ENCODE measurements at places on chromosomes 5 and 9. TPM values are rescaled to one million over a fixed set of nuclear protein-coding genes. Genes with fewer than 3 reads are reported as not detected.

DNA sequence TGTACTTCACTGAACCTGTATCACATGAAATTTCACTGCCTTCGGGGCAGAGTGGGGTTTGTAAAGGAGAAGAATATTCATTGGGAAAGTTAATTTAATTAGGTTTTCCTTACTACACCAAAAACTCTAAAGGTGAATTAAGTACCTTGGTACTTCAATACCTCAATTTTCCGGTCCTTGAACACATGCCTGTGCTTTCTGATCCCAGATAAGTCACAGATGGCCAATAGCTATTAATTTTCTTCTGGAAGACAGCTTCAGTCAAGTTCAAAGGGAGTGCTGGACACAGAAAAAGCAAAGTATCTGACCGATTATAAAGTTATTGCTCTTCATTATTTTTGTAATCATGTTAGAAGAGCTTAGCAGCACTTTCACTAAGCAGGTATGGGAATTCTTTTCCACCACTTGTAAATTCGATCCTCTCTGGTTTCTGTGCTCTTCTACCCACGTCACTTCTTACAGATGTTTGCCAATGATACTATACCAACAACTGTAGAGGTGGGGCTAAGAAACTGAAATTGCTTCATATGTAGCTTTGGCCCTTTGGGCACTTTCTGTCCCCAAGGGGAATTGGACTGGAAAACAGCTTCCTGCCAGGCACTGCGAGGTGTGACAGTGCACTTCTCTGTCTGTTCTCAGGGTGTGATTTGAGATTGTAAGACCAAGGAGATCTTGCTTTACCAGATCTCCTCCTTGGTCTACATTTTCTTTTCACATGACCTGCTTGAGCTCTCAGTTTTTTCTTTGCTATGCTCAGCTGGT lies 164.0 kb downstream of the CCDC192 start:
- no peaks in the 10 kb centered on the region for H3K4me1 ChIP-seq
- H3K4me3 ChIP-seq = no peak overlapping the region
- H3K27me3 ChIP-seq = no peaks in the 10 kb centered on the region
- no peak for DNase-seq
- H3K36me3 ChIP-seq = no peaks in the 10 kb centered on the region

The DAB2IP gene
- 41.4 TPM for total RNA-seq

DNA sequence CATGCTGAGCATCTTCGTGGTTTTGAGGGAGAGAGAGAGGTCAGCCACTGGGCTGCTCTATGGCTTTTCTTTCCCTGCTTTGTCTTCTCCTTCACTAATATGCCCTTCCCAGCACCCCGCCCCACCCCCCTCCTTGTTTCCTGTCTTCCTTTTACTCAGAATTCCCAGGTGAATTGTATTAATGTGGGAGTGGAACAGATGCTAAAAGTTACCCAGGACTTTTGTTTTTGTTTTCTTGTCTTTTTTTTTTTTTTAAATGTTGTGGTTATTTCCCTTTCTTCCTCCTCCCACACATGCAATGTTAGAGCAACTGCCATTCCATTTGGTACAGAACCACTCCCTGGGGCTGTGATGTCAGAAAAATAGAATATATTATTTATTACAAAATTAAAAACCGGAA lies 442.7 kb upstream of the CD180 start:
- no peaks in the 10 kb centered on the region for H3K4me1 ChIP-seq
- no peak overlapping the region for H3K27ac ChIP-seq
- no peak overlapping the region for H3K4me3 ChIP-seq
- H3K27me3 ChIP-seq = no peaks in the 10 kb centered on the region
- H3K36me3 ChIP-seq = no peaks in the 10 kb centered on the region

DNA sequence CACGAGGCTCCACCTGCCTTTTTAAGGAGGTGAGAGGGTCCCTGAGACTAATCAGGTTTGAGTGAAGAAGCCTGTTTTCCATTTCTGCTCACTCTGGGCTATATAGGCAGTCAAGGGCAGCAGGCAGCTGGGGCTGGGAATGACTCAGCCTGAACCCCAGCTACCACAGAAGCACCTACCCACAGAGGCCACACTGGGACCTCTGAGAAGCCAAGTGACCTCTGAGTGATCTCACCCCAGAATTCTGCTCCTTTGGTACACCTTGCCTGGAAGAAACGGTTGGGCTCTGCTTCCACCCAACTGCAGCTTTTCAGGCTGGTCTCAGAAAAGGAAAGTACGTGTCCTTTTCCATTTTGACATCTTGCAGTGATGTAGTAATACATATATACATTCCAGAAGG lies 6.8 kb downstream of the FAM219A start:
- no peak for DNase-seq
- H3K4me1 ChIP-seq = peaks cover 2% of the 10 kb centered on the region
- no peak overlapping the region for H3K4me3 ChIP-seq
- no peaks in the 10 kb centered on the region for H3K36me3 ChIP-seq
- H3K27me3 ChIP-seq = no peaks in the 10 kb centered on the region
- no peak overlapping the region for H3K27ac ChIP-seq

DNA sequence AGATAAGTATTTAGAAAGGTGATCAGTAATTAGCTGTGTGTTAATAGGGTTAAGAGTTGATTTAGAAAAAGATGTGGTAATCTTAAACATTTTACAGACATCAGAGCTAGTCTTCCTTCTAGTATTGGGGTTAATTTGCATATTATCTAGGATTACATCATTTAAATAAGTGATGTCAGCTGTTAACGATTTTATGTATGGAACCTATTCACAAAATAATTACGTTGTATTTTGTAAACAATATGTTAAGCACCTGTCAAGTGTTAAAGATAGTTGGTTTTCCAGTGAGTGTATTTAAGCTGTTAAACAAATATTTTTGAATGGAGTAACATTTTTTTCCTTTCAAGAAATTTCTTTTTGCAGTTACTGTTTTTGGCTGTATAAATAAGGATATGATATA lies 2.2 kb downstream of the DCP2 start:
- peak overlapping the region; percentile 97 for H3K4me3 ChIP-seq
- H3K4me1 ChIP-seq = peaks cover 12% of the 10 kb centered on the region
- no peaks in the 10 kb centered on the region for H3K27me3 ChIP-seq

DNA sequence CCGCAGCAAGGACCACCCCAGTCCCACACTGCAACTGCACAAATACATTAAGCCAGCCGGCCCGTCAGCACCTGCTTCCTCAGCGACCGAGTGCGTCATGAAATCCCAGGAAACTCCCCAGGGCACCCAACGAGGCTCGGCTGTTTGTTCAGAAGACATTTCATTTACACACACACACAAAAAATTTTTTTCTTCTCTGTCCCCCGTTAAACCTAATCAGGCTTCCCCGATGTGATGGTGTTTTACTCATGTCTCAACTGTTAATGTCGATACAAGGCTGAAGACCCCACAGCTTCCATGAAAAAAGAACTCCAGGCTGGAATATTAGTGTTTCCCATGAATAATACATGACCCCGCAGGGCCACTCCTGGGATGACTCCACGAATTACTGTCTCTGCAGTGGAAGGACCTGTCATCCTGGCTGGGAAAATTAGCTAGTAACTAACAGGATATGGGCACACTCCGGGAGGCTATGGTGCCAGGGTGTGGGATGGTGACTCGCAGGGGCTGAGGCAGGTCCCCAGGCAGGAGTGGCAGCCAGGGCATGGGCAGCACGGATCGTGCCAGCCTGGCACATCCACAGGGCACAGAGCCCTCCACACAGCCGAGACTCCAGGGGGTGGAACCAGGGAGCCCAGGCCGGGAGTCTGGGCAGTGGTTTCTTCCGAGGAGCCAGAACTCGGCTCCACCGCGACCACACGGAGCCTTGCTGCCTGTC lies 102.4 kb downstream of the VAV2 start:
- H3K4me1 ChIP-seq = peaks cover 50% of the 10 kb centered on the region
- H3K27ac ChIP-seq = no peak overlapping the region
- H3K27me3 ChIP-seq = no peaks in the 10 kb centered on the region

DNA sequence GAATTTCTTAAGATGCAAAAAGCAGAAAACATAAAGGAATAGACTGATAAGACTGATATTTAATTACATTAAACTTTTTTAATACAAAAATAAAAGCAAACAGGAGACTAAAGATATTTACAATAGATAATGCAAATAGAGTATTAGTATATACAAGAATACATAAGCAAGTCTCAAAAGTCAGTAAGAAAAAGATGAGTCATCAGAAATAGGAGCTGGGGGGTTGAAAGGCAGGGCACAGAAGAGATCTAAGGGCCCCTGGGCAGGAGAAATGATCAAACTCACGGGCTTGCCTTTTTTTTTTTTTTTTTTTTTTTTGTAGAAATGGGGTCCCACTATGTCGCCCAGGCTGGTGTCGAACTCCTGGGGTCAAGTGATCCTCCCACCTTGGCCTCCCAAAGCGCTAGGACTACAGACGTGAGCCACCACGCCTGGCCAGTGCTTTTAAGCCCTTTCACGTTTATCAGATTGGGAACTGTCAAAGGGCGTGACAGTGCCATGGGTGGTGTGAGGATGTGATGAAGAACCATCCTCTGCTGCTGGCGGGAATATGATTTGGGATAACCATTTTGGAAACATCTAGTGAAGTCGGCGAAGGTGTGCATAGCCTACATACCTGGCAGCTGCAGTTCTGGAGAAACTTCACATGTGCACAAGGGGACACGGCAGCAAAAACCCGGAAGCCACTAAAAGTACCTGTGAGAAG lies 126.1 kb downstream of the CACNA1B start:
- DNase-seq = no peak
- H3K27ac ChIP-seq = no peak overlapping the region
- no peaks in the 10 kb centered on the region for H3K27me3 ChIP-seq
- H3K36me3 ChIP-seq = no peaks in the 10 kb centered on the region
- H3K4me3 ChIP-seq = no peak overlapping the region
- no peaks in the 10 kb centered on the region for H3K4me1 ChIP-seq

GRCh38 chr9:125608489-125609224 lies 98.4 kb downstream of the MAPKAP1 start:
- H3K4me3 ChIP-seq = no peak overlapping the region
- no peaks in the 10 kb centered on the region for H3K27me3 ChIP-seq
- no peak for DNase-seq
- no peaks in the 10 kb centered on the region for H3K36me3 ChIP-seq
- no peaks in the 10 kb centered on the region for H3K4me1 ChIP-seq

DNA sequence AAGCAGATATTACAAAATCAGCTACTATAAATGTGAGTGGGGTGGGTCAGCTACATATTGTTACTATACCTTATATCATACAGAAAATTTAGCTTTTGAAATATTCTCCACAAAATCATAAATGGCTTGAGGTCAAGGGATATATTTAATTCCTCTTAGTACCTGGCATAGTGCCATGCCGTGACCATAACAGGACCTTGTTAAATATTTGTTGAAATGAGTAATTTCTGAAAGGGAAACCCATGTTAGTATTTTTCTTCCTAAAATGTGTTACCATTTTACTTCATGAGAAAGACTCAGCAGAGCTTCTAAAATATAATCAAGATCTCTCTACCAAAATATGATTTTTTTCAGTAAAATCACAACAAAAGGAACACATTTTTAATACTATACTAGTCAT lies 14.8 kb downstream of the ATP10B start:
- no peaks in the 10 kb centered on the region for H3K36me3 ChIP-seq
- no peak overlapping the region for H3K4me3 ChIP-seq
- H3K27me3 ChIP-seq = no peaks in the 10 kb centered on the region

DNA sequence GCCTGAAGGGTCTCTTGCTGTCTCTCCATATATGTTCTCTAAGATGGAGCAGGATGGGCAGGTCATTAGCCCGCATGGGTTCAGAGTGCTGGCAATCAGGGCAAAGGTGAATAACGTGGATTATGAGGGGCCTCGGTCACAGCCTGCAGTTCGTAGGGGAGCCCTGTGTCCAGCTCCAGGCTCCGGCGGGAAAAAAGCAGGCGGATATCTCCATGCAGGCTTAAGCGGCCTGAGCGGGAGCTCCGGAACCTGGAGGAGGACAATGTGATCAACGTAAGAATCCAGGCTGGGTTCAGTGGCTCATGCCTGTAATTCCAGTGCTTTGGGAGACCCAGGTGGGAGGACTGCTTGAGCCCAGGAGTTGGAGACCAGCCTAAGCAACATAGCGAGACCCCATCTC lies 2.2 kb upstream of the STOML2 start:
- H3K27ac ChIP-seq = no peak overlapping the region
- no peak overlapping the region for H3K4me3 ChIP-seq
- no peaks in the 10 kb centered on the region for H3K27me3 ChIP-seq
- no peaks in the 10 kb centered on the region for H3K4me1 ChIP-seq
- H3K36me3 ChIP-seq = peaks cover 15% of the 10 kb centered on the region

DNA sequence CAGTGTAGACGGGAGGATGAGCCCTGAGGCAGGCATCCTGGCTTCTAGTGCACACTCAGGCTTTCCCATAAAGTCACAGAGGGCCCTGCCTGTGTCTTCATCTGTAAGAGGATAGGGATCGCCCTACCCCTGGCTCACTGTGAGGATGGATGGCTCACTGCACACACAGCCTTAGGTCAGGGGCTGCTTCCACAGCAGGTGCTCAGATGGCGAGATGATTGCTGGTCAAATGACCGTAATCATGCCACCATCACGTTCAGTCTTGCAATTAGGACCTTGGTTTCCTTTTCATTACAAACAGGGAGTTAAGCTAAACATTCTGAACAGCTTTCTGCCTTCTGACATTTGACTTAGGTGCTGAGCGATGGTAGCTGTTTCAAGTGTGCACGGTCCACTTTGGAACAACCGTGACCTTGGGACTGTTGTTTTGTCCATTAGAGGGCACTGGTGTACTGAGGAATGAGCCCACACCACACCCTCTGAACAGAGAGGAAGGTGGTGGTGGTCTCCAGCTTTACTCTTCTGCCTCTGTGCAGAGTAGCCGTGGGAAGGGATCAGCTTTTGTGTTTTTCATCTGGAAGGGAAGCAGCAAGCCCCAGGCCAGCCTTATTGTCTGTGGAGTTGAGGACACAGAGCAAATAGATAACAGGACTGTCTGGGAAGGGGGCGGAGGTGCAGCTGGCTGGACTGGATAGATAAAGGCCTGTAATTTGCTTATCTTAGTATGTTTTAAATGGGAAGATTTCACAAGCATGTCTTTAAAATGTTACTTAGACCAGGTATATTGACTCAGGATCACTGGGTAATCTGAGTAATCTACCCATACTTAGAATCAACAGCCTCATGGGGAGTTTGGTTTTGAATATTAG lies 183.1 kb downstream of the TRIO start:
- H3K27me3 ChIP-seq = no peaks in the 10 kb centered on the region
- no peak overlapping the region for H3K4me3 ChIP-seq
- H3K27ac ChIP-seq = no peak overlapping the region
- no peaks in the 10 kb centered on the region for H3K36me3 ChIP-seq
- H3K4me1 ChIP-seq = no peaks in the 10 kb centered on the region

- H3K4me1 ChIP-seq = peaks cover 23% of the 10 kb centered on the region
- no peaks in the 10 kb centered on the region for H3K36me3 ChIP-seq
- no peaks in the 10 kb centered on the region for H3K27me3 ChIP-seq
Measured at GRCh38 chr5:107812570-107813141, 141.9 kb upstream of the EFNA5 start.

The FCN2 gene
- not detected for total RNA-seq

DNA sequence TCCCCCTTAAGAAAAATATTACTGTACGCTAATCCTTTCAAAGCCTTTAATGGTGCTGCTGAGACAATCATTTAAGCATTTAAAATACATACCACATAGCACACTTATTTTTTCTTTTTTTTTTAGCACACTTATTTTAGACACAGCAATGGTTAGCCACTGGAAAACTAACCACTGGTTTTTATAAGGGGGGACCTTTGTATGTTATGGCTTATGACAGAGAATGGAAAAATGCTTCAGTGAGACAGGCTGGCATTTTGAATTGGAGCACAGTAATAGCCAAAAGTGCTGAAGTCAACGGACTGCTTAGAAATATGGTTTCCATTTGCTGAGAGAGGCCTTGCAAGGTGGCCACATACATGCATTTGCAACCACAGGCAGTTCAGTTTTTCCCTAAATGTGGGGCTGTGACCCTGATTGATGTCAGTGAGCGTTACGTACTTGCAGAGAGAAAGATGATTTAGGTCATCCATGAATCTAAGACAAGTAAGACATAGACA lies 28.5 kb downstream of the AOPEP start:
- peaks cover under 1% of the 10 kb centered on the region for H3K36me3 ChIP-seq
- no peaks in the 10 kb centered on the region for H3K4me1 ChIP-seq
- DNase-seq = no peak

The OR1Q1 gene
- not detected for total RNA-seq
